ENCODE measurements at places on chromosomes 12 and 14.

- DNase-seq: no peak
These were observed 716.8 kb downstream of the LRFN5 start for GRCh38 chr14:42323426-42323825.

GRCh38 chr12:6570264-6570887 is 2.3 kb upstream of the NOP2 start:
- peak; percentile 83 for DNase-seq

- DNase-seq: no peak
These were observed 11.8 kb upstream of the OTUB2 start for GRCh38 chr14:94014382-94014781.

DNA sequence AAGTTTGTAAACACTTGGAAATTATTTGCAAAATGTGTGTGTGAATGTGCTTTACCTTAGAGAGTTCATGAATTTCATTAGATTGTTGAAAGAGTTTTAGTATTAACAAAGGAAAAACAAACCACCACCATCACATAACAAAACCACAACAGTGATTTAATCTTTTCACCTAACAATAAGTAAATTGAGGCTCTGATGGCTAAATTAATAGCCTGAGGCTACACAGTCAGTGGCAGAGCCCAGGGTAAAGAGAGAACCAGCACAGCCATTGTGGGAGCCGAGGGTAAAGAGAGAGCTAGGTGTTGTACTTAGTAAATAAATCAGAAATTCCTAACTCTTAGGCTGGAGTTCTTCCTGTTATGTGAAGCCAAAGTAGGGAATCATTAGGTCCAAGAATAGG is 51.2 kb upstream of the CAPRIN2 start:
- no peak for DNase-seq

GRCh38 chr14:96752125-96752524 is 45.1 kb upstream of the VRK1 start:
- DNase-seq: no peak

DNA sequence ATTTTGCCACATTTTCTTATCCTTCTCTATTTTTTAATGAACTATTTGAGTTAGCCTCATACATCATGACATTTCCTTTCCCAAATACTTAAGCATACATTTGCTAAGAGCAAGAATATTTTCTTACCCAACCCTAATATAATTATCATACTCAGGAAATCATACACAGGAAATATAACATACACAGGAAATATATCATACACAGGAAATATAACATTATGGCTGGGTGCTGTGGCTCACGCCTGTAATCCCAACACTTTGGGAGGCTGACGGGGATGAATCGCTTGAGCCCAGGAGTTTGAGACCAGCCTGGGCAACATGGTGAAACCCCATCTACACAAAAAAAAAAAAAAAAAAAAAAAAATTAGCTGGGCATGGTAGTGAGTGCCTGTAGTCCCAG is 4.9 kb downstream of the NCKAP1L start:
- DNase-seq: no peak

DNA sequence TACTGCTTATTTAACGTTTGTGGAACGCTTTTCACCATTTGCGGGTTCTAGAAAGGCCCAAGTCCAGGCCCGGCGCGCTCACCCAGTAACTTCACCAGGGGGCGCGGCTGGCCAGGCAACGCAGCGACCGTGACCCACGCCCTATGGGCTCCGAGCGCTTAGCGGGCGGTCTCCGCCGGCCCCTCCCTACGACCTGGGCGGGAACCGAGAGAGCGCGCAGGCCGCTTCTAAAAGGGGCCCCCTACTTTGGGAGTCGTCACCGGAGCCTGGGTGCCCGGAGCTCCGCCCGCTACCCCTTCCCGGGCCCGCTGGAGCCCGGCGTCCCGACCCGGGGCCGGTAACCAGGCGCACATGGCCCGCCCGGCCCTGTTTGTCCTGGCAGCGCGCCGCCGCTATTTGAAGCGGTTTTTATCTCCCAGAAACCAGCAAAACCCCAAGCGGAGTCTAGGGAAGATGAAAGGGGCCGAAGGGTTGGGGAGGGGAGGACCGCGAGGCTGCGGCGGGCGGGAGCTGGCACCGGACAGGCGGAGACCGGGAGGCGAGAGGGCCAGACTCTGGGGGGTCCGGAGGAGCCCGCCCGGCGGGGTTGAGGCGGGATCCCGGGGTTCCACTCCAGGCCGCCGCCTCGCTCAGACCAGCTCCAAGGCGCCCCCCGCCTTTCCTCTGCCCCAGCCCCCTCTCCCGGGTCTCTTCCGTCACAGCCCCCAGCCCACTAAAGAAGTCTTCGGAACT is 3.5 kb upstream of the AAAS start:
- peak; percentile 89 for DNase-seq

- no peak for DNase-seq
These were observed 14.8 kb downstream of the KMT5A start for GRCh38 chr12:123398550-123399254.

- DNase-seq: no peak
These were observed 24.0 kb upstream of the IRF2BPL start for GRCh38 chr14:77052281-77053044.

- DNase-seq: no peak
These were observed 40.2 kb upstream of the FBRSL1 start for GRCh38 chr12:132449565-132450417.

DNA sequence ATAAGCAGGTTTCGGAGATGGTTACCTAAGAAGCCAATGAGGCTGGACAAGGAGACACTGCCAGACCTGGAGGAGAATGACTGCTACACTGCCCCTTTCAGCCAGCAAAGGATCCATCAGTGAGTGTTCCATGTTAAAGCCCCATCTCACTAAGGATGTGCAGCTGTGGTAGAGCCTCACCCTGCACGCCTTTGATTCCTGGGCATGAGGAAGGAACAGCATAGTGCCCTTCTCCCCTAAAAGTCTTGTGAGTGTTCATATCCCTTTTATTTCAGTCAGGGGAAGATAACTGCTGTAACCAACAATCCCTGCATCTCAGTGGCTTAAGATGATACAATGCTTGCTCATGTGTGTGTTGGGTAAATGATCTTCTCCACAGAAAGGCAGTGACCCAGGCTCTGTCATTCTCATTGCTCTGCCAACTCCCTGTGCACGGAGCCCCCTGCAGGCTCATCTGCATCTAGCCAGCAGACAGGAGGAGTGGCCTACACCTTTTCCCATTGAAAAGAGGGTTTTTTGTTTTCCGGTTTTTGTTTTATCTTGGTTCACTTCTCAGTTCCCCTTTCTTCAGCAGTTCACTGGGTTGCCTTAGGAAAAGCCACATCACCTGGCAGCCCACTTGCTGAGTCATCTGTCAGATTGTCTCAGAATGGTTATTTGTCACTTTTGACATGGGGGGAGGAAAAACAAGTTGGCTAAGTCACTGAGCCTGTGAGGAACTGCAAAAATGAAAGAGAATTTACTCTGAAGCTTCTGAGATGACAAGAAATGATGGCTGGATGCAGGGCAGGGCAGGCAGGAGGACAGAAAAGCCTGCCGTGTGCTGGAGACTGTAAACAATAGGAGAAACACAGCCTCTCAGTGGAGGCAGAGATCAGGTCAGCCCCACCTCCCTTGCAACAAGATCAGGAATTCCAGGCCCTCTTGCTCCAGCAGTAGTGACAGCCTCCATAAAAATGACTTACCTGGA is 193.3 kb downstream of the ANO4 start:
- peak; percentile 91 for DNase-seq

DNA sequence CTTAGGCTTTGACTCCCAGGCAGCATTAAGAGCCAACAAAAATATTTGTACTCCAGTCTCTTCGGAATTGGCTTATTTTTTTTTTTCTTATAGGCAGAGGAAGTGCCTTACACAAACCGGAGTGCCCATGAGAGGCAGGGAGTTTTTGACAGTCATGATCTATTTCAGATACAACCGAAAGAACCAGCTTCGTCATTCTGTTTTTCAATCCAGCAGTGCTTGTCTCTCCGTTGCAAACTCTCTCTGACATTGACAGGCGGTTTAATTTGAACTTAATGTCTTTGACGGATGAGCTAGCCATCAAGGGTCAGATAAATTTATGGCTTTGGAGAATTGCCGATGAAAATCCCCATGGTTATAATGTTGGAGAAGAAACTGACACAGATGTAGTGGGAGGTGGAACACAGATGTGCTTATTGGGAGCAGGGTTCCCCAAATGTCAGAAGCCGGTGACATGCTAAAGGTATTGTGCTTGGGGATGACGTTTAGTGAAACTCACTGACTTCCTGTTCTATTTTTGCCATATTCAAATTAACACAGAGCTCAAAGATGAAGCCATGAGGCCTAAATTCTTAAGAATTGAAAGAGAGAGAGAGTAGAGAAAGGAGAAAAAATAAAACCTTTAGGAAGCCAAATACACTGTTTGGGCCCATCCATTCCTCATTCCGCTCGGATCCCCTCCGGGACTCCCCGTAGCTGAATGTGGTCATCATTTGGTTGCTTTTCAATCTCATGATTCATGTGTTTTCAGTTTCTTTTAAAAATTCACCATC is 59.7 kb downstream of the PLXNC1 start:
- no peak for DNase-seq

GRCh38 chr12:70581208-70581607 is 56.0 kb downstream of the PTPRB start:
- no peak for DNase-seq

GRCh38 chr14:50946234-50946935 is 2.1 kb upstream of the PYGL start:
- no peak for DNase-seq

- no peak for DNase-seq
These were observed 67.1 kb upstream of the CPM start for GRCh38 chr12:69000074-69000473.

- no peak for DNase-seq
These were observed 36.6 kb downstream of the PARP11 start for GRCh38 chr12:3836641-3837040.

GRCh38 chr12:75977590-75977951 is 54.0 kb downstream of the PHLDA1 start:
- DNase-seq: no peak

DNA sequence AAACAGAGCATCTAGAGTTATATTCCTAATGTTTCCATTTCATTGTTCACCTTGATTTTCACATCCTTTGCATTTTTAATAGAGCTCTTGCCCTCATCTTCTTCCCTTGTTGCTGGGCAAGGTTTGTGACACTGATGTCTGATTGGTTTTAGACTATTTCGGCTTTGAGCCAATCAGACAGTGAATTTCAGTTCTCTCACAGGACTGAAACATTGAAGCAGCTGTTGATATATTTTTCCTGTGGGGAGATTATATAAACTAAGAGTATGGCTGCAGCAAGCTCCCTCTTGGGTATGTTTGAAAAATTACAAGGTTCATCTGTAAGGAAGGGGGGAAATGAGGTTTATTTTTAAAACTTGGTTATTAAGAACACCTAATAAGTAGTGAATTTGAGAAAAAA is 51.2 kb downstream of the ATF7IP start:
- peak; percentile 86 for DNase-seq

GRCh38 chr12:28050606-28051005 is 78.1 kb upstream of the PTHLH start:
- peak; percentile 64 for DNase-seq

DNA sequence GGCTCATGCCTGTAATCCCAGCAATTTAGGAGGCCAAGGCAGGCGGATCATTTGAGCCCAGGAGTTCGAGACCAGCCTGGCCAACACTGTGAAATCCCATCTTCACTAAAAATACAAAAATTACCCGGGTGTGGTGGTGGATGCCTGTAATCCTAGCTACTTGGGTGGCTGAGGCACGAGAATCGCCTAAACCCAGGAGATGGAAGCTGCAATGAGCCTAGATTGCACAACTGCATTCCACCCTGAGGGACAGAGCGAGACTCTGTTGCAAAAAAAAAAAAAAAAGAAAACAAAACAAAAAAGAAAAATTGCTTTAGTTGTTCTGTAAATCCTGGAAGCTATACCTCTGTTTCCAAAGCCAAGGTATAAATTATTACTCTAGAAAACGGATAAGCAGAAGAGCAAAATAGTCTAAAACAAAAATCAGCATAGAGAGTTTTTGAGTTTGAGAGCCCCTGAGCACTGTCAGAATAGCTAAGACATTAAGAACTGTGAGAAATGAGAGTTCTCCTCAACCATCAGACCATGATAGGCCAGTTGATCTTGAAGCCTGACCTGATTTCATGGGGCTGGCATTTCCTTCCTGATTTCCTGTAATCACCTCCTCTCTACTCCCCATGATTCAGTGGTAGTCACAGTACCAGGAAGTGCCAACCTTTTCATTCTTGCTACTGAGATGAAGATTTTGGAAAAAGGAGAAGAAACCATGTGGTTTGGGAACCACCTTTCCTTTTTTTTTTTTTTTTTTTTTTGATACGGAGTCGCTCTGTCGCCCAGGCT is 31.7 kb downstream of the ATP2A2 start:
- peak; percentile 35 for DNase-seq

DNA sequence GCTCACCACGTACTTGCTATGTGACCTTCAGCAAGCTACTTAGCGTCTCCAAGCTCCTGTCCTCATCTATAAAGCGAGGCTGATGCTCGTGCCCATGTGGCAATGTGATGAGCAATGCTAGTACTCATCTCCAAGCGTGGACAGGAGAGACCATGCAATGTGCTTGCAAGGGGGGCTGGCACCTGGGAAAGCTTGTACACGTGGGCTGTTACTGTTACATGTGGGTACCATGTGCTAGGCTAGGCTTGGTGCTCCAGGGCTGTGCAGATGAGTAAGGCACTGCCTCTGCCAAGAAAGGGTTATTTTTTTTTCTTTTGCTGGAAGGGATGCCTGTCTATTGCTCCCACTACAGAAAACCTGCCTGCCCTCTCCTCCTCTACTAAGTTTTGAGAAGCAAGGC is 46.6 kb downstream of the TSPAN11 start:
- DNase-seq: no peak

DNA sequence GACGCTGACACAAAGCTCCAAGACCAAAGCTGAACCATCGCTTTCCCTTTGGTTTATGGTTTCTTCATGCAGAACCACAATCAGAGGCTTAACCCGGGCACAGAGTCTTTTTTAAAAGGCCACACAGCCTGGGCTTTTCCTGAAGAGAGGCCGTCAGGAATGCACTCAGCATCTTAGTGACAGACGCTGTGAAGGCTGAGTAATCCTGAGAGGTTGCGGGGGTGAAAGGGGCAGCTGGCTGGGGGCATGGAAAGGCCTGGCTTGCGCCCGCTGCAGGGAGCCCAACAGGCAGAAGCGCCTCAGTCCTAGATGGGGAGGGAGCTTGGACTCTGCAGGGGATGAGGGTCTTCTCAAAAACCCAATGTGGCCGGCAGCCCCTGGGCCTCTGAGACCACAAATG is 13.6 kb downstream of the CTDSP2 start:
- DNase-seq: peak; percentile 58

GRCh38 chr12:123712780-123713319 is 697 bp downstream of the ATP6V0A2 start:
- DNase-seq: peak; percentile 10

DNA sequence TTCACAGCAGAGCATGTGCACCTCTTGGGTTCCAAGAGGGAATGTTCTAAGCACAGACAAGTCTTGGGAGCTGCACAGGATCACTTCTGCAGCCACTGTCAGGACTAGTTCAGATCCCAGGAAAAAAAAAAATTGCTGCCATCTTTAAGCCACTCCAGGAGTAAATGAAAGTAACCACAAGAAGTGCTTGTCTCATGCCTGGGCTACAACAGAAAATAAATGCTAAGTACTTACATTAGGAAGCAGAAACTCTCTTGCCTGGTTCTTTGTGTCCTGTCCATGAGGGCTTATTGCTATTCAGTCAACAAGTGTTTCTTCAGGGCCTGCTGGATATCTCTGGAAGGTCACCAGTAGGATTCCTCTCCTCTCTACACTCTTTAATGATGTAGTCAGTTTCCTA is 176.1 kb downstream of the KTN1 start:
- no peak for DNase-seq

Data from mesendoderm (in vitro differentiated cells).